ENCODE measurements at places on chromosomes 11 and 22.

DNA sequence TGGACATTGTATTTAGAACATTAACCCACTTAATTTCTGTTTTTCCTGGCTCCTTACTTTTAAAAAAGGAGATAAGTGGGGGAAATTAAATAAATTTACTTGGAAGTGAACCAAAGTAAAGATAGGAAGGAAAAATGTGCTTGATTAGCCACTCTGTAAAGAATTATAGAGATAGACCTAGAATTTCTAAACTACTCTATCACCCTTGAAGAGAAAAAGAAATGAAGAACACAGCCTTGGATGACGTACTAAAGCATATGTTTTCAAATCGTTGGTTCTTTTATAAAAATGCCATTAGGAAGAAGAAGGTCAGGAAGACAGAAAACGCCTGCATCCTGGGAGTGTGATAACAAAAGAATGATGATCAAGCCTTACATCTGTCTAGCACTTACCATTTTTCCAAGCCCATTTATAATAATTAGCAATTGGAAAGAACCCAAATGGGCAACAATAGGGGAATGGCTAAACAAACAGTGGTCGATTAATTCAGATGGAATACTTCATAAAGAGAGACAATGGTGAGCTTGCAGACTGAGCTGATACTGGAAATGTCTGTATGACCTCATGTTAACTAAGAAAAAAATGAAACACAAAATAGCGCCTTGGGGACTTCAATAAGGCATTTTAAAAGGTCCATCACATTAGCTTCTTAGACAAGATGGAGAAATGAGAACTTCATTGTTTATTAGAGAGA, 81.0 kb upstream of the LRRC55 start:
- no peak for DNase-seq

DNA sequence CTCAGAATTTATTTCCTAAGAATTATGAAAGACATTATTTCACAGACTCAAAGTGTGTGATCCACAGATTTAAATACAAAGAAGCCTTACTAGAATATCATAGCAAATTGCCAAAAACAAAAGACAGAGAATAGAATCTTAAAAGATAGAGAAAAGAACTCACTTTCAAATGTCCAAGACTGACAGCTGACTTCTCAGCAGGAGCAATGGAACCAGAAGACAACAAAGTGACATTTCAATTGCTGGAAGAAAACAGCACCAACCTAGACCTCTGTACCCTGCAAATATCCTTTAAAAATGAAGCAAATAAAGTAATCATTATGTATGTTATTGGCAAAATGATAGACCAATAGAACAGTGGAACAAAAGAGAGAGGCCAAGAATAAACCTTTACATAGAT, 109.2 kb downstream of the TTC17 start:
- no peak for DNase-seq

- no peak for DNase-seq
Observed at GRCh38 chr11:95072948-95073347, 6.2 kb downstream of the SRSF8 start.

GRCh38 chr11:73597336-73597955, 466 bp downstream of the FAM168A start:
- DNase-seq, result no peak

- no peak for DNase-seq
Observed at GRCh38 chr11:129446572-129446971, 70.9 kb downstream of the BARX2 start.

GRCh38 chr22:30371981-30372380, 15.2 kb downstream of the CCDC157 start:
- DNase-seq, result no peak

DNA sequence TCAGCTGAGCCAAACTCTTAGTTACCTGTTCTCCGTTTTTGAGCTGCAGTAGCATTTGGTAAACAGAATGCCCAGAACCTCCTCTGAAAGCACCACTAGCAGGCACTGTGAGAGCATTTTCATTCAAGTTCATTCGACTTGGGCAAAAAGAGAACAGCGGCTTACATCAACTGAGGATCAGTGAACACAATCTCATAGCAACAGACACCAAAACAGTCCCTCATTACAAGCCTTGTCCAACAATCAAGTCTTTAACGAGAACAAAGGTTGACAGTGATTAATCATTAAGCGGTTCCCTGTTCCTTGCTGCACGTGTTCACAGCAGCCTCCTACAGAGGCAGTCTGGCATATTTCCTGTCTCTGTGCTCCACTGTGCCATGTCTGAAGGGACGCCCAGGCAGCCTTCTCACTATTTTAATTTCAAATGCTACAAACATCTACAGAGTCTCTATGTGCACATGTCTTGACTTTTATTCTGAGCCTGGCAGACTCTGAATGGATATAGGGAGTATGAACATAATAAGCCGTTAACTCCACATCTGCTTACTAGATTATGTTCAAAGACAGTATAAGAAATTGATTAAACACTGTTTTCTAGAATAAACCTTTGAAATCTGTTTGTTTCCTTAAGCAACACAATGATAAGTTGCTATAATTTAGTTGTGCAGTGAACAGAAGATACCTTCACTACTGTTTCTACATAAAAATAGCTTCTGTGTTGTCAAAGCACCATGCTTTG, 88.3 kb upstream of the MTMR2 start:
- DNase-seq, result no peak

DNA sequence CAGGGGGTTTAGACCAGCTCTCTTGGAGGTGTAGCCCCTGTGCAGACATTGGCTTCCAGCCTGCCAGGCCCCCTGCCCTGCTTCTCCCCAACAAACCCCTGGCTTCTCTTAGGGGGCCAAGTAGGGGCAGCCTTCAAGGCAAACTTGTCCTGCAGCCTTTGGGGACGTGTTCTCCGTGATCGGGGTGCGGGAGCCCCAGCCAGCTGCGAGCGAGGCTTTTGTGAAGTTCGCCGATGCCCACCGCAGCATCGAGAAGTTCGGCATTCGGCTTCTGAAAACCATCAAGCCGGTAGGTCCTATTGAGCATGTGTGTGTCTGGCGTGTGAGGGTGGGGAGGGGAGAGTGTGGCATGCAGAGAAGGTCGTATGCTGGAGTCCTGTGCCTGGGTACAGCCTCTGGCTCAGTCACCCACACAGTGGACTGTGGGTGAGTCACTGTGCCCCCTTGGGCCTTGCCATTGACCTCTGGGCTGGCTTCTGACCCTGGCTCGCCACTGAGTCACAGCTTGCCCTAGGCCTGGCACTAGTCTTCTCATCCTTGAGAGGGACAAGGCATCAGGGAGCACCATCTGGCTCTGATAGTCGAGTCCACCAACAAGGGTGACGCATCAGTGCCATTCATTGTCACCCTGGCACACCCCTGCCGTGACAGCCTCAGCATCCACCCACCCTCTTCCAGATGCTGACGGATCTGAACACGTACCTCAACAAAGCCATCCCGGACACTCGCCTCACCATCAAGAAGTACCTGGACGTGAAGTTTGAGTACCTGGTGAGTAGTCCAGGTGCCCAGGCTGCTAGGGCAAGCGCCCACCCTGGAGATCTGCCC, 11.4 kb downstream of the SLC16A8 start:
- no peak for DNase-seq

GRCh38 chr11:115193914-115194801, 310.1 kb downstream of the CADM1 start:
- no peak for DNase-seq

DNA sequence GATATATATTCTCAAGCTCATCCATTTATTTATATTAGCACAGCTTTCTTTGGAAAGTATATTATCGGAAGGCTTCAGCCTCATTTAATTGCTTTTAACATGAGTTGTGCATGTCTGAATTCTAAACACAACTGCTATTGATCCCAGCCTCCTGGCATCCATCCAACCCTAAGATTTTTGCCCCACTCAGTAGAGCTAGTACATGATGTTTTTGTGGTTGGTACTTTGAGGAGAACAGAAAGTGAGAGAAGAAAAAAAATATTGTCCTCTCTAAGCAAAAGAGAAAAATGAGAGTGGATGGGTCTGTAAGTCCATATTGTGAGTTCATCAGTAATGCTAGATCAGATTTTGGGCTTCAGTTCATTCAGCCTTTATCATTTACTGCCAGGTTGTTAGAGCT, 198.7 kb downstream of the DDX10 start:
- no peak for DNase-seq

DNA sequence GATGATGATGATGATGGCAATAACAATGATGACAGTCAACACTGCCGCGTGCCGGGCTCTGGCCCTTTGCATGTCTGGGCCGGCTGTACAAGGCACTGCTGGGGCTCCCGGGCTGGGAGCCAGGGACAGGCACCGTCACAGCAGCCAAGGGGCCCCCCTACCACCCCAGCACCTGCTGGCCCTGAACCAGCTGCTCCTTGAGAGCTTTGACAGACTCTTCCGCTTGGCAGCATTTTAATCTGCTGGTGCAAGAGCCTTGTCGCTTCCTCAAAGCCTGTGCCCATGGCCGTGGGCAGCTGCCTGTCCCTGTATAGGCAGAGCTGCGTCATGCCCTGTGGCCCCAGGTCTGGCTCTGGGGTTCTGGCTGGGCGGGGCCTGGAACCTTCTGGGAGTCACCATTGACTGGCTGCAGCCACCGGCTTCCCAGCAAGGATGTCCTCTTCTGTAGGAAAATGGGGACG, 12.9 kb upstream of the MUC6 start:
- no peak for DNase-seq

GRCh38 chr11:102573851-102574250, 43.3 kb upstream of the MMP7 start:
- no peak for DNase-seq

GRCh38 chr11:46944356-46945075, 8.0 kb downstream of the CSTPP1 start:
- DNase-seq, result no peak

- no peak for DNase-seq
Observed at GRCh38 chr11:67158221-67158620, 39.2 kb downstream of the KDM2A start.

GRCh38 chr11:30015725-30016412, 961 bp downstream of the KCNA4 start:
- no peak for DNase-seq

Measured in RWPE2 (cell line).